ENCODE measurements at places on chromosomes 3 and 15. TPM values are rescaled to one million over a fixed set of nuclear protein-coding genes. Genes with fewer than 3 reads are reported as not detected.

The UMPS gene
- total RNA-seq, result 17.5 TPM

DNA sequence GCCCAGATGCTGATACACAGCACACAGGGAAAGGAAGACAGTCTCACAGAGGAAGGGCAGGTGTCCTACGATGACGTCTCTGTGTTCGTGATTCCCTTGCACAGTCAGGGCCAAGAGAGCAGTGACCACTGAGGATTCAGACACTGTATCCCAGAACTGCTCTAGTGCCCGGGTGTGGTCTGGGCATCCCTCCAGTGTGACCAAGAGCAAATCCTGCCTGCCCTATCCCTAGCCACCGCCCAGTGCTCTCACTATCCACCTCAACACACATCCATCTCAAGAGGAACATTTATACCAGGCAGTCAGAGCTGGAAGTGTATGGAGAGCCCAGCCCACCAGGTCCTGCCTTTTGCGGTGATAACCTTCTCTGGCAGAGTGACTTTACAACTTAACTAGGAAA is 4.1 kb downstream of the PPM1M start:
- no peak for DNase-seq

GRCh38 chr3:122513386-122514122 is 1.2 kb downstream of the KPNA1 start:
- DNase-seq, result no peak

- DNase-seq, result no peak
Measured at GRCh38 chr15:21267226-21267625, 173.1 kb downstream of the POTEB3 start.

DNA sequence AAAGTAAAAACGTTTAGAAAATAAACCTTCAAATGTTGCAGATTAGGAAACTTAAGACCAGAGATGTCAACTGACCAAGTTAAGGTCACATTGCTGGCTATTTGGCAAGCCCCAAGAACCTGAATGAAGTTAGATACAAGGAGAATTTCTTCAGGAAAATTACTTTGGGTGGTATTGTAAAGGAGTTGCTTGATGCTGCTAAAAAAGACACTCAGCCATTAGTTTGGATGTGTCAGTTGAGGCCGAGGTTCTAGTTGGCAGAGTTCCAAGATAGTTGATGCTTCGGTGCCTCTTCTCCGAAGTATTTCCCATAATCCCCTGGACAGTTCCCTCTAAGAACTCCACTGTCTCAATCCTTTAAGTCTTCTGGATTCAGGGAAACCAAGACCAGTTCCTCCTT is 24.3 kb downstream of the SIAH2 start:
- no peak for DNase-seq

The GPR62 gene
- total RNA-seq, result 0.18 TPM

DNA sequence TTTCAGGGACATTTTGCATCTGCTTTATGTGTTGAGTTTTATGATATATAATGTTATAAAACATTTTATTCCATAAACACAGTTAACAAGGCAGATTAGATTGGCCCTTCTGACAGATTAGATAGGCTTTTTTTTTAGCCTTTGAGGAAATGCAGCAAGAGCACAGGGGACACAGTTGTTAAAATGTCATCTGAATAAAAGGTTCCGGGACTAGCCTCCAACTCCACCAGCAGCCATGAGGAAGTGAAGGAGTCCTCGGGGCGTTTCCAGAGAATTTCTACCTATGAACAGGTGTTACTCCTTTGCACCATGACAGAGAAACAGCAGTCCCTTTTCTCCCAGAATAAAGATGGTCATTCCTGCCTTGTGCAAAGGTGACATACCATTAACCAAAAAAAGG is 167.8 kb upstream of the KBTBD8 start:
- DNase-seq, result no peak

GRCh38 chr3:35537265-35537664 is 102.1 kb upstream of the ARPP21 start:
- DNase-seq, result no peak

DNA sequence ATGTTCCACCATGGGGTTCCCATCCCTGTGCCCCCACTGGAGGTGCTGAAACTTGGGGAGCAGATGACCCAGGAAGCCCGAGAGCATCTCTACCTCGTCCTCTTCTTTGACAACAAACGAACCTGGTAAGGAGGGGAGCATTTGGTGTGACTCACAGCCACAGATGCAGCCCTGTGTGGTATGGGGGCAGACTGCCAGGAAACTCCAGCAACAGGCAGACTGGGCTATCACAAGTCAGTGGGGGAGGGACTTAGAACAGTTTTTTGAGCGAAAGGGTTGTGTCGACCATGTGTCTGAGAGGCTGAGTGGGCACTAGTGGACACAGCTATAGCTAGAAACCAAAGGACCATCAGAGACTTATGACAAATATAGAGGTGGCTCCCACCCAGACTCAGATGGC is 3.4 kb upstream of the OGG1 start:
- DNase-seq, result no peak

- no peak for DNase-seq
Measured at GRCh38 chr3:12984023-12984823, 89.0 kb downstream of the IQSEC1 start.

DNA sequence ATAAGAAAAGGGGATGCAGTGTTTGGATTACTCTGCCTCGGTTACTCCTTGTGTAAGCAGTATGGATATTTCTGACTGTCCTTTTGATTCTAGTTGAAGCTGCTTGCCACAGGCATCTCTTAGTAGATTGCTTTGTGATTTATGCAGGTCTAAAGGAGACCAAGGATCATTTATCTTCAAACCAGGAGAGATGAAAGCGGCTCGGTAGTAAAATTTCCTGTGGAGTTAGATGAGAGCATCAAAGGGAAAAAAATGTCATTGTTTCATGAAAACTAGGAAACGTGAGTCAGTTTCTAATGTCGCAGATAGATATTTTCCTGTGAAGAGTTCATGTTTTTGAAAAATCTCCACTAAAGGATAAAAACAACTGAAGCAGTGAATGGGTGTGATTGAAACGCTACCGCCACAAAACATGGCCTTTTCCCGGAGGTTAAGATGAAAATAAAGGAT is 254.0 kb upstream of the TBL1XR1 start:
- no peak for DNase-seq

GRCh38 chr3:10373686-10374261 is 52.9 kb upstream of the SEC13 start:
- no peak for DNase-seq

- DNase-seq, result no peak
Measured at GRCh38 chr3:101617478-101617877, 43.5 kb downstream of the PCNP start.

GRCh38 chr15:50493625-50494024 is 52.8 kb downstream of the USP50 start:
- no peak for DNase-seq

- DNase-seq, result no peak
Measured at GRCh38 chr15:38038659-38039442, 104.4 kb downstream of the TMCO5A start.

The SERPINI1 gene
- total RNA-seq, result 3.0 TPM

- DNase-seq, result no peak
Measured at GRCh38 chr3:51828297-51828696, 33.1 kb upstream of the IQCF2 start.

GRCh38 chr3:94071713-94072284 is 8.9 kb downstream of the NSUN3 start:
- DNase-seq, result no peak

GRCh38 chr15:100438570-100438969 is 90.2 kb downstream of the CERS3 start:
- peak; percentile 71 for DNase-seq

The ACTC1 gene
- not detected for total RNA-seq

The COL6A5 gene
- total RNA-seq, result not detected

GRCh38 chr15:79602731-79603130 is 170.6 kb downstream of the MINAR1 start:
- no peak for DNase-seq

DNA sequence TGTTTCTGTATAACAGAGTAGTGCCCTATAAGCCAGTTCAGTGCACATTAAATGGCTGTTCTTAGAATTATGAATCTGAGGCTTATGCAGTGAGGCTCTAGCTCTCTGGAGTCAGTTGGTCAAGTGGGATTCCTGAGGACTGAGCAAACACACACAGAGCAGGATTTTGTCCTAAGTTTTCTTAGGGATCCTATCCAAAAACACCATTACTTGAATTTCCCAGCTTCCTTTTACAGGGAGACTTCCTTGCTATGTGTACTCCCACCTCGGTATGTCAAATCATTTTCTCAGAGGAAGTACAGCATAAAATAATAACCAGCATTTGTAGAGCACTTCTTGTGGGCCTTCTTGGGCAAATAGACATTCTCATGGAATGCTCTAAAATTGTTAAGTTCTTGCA is 63.1 kb upstream of the GOLGA6B start:
- DNase-seq, result no peak

The GOLGA8K gene
- total RNA-seq, result 0.95 TPM

- no peak for DNase-seq
Measured at GRCh38 chr15:85839643-85840042, 44.9 kb upstream of the KLHL25 start.

DNA sequence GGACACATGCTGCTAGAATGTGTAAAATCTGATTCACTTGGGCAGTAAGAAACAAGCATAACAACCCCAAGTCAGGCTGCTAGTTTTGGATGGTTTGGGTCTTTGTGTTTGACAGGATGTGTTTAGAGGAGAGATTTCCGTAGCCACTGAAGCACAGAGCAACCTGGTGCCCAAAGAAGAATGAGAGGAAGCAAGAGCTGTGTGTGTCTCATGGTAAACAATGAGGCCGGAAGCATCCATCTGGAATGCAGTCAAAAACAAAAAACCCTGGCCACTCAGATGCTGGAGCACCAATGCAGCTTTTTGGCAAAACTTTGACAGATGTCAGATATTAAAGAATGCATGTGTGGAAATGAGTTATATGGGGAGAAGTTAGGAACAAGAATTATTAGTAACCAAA is 39.4 kb upstream of the SNRK start:
- DNase-seq, result no peak

DNA sequence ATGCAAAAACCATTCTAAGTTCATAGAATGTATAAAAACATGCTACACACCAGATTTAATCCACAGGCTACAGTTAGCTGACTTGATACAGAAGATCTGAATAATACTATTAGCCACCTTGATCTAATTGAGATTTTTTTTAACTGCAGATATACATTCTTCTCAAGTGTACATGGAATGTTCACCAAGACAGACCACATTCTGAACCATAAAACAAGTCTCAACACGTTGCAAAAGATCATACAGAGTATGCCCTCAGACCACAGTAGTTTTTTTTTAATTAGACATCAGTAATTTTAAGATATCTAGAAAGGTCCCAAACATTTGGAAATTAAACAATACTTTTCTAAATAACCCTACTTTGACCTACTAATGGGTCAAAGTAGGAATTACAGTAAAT is 83.3 kb downstream of the FGF7 start:
- DNase-seq, result no peak

DNA sequence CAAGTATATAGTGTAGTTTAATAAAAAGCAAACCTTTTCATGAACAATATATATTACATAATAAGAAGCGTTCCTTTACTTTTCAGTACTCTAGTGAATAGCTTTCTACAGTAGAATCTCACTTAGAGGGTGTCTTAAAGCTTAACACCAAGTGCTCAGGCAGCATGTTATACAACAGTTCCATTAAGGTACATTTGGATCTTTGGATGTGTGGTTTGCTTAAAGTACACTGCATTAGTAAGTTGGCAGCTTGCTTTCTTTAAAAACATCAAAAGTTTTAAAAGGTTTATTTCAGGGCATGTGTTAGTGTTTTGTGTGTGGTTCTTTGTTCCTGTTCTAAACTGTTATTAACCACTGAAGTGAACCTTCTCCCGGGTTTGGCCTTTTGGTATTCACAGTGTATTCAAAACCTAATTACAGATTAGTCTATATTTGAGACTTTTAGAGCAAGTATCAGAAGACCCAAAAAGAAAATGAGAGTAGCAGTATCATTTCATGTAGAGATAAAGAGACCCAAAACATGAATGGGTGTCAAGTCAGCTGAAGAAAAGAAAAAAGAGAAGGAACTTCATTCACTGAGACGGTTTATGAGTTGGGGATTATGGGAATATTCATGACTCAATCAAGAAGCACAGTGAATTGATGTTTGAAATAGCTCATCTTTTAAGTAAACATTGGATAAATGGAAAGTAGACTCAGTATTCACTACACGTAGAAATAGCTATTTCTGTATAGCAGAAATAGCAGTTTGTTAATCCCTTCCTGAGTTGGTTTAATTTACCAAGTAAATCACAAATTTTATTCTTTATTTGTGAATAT is 93.9 kb downstream of the OPA1 start:
- DNase-seq, result no peak

DNA sequence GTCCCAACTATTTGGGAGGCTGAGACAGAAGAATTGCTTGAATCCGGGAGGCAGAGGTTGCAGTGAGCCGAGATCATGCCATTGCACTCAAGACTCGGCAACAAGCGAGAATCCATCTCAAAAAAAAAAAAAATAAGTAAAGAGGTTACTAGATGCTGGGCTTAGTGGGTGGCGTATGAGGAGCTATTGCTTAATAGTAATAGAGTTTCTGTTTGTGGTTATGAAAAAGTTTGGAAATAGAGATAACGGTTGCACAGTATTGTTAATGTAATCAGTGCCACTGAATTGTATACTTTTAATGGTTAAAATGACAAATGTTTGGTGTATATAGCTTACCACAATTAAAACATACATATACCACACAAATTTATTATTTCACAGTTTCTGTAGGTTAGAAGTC is 14.7 kb upstream of the HHATL start:
- DNase-seq, result no peak

- no peak for DNase-seq
Measured at GRCh38 chr3:100586832-100587231, 22.6 kb upstream of the ADGRG7 start.

The OGG1 gene
- 13.9 TPM for total RNA-seq

- no peak for DNase-seq
Measured at GRCh38 chr3:181265750-181266333, 276.3 kb upstream of the DNAJC19 start.

DNA sequence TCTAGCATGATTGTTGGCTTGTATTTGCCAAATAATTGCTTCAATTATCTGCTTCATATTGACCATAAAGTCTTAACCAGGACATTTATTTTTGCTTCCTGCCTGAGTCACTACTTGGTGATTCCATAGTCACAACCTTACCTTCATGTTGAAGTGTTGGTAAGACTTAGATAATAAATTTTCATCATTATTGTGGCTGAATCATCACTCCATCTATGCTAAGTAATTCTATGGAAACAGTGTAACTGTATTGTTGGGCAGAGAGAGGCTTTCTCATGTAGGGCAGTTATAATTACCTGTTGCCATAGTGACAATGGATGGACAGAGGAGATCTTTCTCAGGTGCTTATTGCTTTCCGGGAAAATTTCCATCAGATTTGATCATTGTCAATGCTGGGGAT is 330.7 kb upstream of the LRRC3B start:
- no peak for DNase-seq

- DNase-seq, result no peak
Measured at GRCh38 chr3:168024537-168024941, 71.2 kb downstream of the GOLIM4 start.

GRCh38 chr3:186057594-186057993 is 51.3 kb downstream of the ETV5 start:
- DNase-seq, result no peak

DNA sequence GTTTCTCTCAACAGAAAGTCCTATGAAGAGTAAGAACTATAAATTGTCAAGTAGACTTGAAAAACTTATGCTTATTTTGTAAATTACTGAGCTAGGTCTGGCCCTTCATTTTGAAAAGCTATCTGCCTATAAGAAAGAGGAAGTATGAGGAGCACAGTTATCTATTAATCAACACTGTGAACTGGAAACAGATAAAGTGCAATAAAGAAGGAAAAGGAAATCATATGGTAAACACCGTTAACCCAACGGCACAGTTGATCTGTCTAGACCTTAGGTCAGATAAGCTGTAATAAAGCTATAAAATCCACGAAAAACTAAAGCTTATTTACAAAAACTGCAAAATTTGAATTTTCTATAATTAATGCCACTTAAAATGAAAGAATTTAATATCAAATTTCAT is 242.5 kb downstream of the ZBTB20 start:
- no peak for DNase-seq
